ENCODE measurements at places on chromosomes 4 and X.

DNA sequence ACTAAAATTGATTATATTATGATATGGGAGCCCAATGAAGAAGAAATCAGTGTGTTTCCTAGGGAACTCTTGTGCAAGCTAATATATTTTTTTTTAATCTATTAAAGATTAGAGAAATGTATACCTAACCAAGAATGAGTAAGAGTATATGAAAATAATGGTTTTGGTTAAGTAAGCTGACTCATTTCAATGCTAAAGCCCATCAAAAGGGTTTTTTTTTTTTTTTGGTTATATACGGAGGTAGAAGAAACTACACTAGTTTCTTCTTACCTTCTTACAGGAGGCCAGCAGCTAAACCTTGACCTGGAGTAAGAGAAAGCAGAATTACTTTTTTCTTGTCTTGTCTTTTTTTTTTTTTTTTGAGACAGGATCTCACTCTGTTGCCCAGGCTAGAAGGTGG, 27.5 kb downstream of the RUFY3 start:
- DNase-seq = no peak

GRCh38 chrX:135931644-135932487, 38.4 kb downstream of the SAGE1 start:
- DNase-seq = peak; percentile 45

DNA sequence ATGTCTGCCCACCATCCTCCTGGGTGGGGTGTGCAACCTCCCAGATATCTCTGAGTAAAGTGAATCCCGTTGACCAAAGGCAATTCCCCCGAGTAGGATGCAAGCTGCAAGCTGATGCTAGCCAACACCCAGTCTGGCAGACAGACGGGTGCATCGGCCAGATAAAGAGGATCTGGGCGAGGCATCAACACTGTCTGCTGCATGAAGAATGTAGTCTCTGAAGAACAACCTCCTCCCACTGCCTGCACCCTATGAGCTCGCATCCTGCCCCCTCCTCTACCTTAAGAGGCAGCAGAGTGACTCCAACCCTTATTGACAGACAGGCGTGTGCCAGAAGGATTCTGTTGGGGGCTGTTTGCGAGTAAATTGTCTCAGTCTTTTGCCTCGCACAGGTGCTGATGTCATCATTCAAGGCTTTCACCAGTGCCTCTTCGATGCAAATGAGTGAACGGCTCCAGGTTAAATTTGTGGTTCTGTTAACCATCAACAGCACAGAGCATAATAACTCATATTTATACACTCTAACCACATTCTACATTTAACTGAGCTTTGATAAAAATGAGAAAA, 546.9 kb downstream of the BCOR start:
- peak; percentile 55 for DNase-seq

GRCh38 chr4:80305466-80305865, 30.1 kb upstream of the CFAP299 start:
- DNase-seq = no peak

DNA sequence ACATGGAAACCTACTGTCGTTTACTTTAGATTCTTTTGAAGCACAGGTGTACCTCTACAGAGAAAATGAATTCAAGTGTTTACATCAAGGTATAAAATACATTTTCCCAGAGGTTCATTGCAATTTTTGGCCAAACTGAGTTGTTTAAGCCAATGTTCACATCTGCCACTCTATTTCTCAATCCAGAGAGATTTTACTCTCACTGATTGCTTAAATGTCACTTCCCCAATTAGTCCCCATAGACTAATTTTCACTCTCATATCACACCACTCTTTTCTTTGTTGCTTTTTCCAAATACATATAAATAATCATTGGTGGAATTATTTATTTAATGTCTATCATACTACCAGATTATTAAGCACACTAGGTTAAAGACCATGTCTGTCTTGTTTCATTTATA, 271.8 kb downstream of the PPP3CA start:
- DNase-seq = no peak

DNA sequence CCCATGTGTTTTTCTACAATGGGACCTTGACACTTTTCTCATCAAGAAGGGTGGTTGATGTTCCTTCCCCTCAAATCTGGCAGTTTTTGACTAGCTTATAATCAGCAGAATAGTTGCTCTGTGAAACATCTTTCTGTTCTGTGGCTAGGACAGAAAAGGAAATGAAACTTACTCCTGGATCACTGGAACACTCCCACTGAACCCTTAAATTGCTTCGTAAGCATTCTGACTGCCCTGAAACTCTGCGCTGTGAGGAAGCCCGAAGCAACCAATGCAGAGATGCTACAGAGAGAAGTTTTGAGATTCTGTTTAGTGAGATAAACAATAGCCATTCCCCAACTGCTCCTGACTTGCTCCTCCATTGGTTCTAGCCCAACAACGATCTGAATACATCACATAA, 602.2 kb downstream of the CENPC start:
- no peak for DNase-seq

- DNase-seq = no peak
These were observed 258.5 kb upstream of the FSTL5 start for GRCh38 chr4:162422312-162422711.

GRCh38 chrX:66203114-66203513, 39.1 kb downstream of the HEPH start:
- no peak for DNase-seq

DNA sequence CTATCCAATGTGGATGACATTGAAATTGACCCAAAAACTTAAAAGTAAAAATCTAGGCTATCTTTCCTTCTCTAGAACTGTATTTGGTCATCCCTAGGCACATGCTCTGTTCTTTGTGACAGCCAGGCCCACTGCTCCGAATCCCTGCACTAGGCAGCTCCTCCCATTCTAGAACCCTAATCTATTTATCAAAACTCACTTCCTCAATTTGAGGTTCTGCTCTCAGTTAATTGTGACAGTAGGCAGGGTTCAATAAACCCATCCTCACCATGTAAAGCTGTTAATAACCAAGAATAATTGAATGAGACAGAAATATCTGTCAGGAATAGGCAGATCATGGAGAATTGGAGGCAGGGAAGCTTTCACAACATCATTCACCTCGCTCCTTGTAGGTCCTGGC, 51.9 kb upstream of the IRF2 start:
- no peak for DNase-seq

GRCh38 chrX:11423362-11423818, 130.2 kb downstream of the AMELX start:
- no peak for DNase-seq

DNA sequence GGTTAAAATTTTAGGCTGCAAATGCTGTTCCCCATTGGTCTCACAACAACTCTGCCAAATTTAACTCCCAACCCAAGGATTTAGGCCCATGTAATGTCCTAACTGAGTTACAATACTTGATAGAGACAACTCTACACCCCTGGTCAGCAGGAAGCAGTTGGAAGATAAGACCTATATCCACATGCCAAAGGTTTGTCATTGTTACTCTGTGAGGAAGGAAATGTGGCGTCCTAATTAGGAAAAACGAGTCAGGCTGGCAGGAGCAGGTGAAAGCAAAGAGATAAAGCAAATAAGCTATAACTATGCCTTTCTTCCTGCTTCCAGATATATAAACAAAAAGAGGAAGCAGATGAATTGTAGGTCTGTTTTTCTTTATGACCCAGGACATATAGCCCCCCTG, 69.1 kb downstream of the SPIN4 start:
- no peak for DNase-seq

GRCh38 chrX:3440981-3441380, 94.5 kb upstream of the MXRA5 start:
- no peak for DNase-seq

- DNase-seq = no peak
These were observed 9.9 kb downstream of the LHFPL1 start for GRCh38 chrX:112669824-112670223.

- DNase-seq = no peak
These were observed 400.5 kb downstream of the PDGFC start for GRCh38 chr4:156571146-156571545.

DNA sequence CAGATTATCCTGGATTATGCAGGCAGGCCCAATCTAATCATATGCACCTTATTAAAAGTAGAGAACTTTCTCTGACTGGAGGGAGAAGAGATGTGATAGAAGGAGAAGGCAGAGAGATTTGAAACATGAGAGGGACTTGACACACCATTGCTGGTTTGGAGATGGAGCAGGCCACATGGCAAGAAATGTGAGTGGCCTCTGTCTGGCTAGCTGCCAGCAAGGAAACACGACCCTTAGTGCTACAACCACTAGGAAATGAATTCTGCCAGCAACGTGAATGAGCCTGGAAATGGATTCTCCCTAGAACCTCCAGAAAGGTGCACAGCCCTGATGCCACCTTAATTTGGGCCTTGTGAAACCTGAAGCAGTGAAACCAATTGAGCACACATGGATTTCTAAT, 79.5 kb upstream of the MBNL3 start:
- DNase-seq = no peak

DNA sequence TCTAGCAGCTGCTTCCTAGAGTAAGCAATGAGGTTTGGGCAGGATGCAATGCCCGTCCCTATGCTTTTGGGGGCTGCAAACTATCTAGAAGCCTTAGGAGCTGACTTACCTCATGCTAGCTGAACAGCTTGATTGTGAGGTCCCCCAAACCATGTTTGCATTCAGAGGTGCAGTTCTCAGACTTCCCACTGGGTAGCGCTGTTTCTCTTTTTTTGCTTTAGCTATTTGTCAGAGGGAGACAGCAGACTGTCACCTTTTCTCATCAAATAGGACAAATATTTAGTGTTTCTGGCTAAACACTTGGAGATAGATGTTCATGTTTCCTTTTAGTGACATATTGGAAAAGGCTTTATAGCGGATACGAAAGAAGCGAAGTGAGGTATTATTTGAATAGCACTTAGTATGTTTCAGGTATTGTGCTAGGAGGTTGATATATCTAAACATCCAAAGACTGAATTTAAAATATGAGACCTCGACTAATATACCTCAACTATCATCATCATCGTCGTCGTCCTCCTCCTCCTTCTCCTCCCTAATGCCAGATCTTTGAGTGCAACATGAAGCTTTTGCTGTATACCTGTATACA, 18.7 kb upstream of the TMEM192 start:
- DNase-seq = peak; percentile 52

DNA sequence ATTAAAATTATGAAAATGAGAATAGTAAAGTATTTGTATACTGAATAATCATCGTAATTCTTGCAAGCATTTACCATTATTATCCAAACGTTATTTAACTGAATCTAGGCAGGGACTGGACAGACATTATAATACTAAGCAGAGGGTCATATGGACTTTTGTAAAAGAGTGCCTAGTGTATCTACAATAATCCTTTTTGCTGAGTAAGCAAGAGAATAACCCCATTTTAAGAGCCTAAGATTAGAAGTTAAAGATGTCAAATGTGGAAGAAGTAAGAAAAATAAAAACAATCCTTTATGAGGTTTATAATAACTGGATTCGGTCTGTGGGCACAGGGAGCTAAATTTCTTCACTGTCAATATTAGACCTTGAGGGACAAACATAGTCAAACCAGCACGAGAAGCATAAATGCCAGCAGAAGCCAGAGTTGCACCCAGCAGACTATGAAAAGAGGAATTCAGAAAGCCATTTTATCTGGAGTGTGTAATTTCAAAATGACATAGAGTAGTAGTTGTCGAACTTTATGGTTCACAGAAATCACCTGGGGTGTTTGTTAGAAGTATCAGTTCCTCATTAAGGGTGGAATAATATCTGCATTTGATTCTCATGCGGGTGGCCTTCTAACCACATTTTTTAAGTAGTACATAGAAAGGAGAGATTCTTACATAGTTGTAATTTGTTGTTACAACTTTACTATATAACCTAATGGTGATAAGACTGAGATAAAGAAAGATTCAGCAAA, 39.7 kb upstream of the DCLK2 start:
- DNase-seq = peak; percentile 25

DNA sequence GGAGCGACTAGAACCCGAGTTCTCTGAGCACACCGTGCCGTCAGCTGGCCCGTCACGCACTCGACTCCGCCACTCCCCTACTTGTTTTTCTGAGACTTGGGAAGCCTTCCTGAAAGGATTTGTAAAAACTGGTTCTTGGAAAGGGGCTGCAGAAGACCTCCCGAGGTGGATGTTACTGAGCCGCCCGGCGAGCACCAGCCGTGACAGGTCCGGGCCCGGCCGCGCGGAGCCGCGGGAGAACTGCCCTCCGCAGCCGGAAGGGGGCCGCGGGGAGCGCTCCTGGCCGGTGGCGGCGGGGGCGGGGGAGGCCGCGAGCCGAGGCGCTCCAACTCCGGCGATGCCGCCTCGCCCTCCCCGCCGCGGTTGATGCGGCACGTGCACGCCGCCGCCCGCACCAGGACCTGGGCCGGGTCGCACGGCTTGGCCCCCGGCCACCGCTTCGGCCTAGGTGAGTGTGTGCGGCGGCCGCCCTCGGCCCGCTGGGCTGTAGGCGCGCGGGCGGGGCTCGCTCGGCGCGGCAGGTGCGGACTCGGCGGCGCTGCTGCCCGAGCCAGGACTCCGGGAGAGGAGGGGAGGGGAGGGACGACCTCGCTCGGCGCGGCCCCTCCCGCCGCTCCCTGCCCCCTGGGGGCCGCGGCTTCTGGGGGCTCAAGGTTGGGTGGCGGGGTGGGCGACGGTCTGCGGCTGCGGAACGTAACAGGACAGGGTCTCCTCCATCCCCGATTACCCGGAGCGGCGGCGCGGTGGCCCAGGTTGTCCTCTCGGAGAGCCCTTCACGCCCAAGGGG, 1.7 kb downstream of the SPRY1 start:
- peak; percentile 84 for DNase-seq

- DNase-seq = no peak
These were observed 4.7 kb upstream of the ASB5 start for GRCh38 chr4:176273736-176274135.

GRCh38 chr4:185263419-185263818, 54.0 kb downstream of the SNX25 start:
- no peak for DNase-seq

DNA sequence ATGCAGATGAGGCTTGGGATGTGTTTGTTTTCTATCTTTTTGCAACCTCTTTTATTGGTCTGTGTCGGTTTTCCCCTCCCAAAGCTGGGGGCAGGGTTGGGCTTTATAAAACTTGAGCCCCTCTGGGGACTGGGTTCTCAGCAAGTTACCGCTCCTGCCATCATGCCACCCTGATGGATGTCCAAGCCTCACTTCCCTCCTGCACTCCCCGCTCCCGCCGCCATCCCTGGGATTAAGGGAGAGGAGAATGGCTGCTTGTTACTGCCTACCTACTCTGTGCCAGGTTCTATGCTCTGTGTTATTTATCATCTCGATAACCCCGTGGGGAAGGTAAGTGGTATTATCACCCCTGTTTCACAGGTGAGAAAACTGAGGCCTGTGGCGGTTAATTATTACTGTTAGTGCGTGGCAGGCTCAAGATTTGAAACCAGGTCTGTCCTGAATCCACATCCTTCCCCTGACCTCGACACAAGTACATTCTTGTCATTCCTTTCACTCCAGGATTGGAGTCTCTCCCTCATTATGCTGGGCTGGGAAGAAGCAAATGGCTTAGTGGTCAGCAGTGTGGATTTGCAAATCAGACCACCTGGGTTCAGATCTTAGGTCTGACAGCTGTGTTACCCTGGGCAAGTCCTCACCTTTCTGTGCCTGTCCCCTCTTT, 4.5 kb downstream of the UBA1 start:
- DNase-seq = no peak

GRCh38 chr4:103405415-103405814, 207.3 kb upstream of the CENPE start:
- no peak for DNase-seq

GRCh38 chr4:41146716-41147506, 67.4 kb downstream of the APBB2 start:
- DNase-seq = peak; percentile 30

GRCh38 chrX:132400706-132401105, 88.1 kb downstream of the MBNL3 start:
- no peak for DNase-seq

Measured in NCI-H69 (cell line).